ENCODE measurements at places on chromosomes 4 and X. TPM values are rescaled to one million over a fixed set of nuclear protein-coding genes. Genes with fewer than 3 reads are reported as not detected.
A peak's percentile ranks its signal among the peaks of the same experiment; 100 is the strongest.

NEUROG2 gene
- not detected for total RNA-seq

EGF gene
- total RNA-seq = 1.3 TPM

PDE5A gene
- 126 TPM for total RNA-seq

CENPVL1 gene
- not detected for total RNA-seq

IGSF1 gene
- total RNA-seq = 2.0 TPM

HTRA3 gene
- total RNA-seq = 80.5 TPM

STK32B gene
- 5.3 TPM for total RNA-seq

EIF2S3 gene
- total RNA-seq = 139 TPM

CCNB3 gene
- 1.0 TPM for total RNA-seq

- no peak for ATAC-seq
These were observed 66.3 kb downstream of the PTPN13 start for GRCh38 chr4:86660401-86660800.

DNA sequence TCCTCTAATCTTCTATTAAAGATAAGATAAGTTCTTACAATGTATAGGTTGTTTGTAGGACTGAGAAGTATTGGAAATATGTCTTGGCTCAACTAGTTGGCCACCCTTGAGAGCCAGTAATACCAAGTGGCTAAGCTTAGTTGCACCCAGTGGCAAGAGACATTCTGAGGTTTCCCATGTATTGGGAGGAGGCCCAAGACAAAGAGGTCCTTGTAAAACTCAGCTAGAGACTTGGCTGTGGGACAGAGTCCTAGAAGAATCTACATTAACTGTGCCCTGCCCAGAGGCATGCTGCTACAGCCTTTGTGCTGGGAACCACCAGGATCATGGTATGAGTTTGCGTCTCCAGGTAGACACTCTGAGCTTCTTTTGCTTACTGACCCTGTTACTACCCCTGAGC is 41.9 kb upstream of the SLC4A4 start:
- ATAC-seq = no peak

DNA sequence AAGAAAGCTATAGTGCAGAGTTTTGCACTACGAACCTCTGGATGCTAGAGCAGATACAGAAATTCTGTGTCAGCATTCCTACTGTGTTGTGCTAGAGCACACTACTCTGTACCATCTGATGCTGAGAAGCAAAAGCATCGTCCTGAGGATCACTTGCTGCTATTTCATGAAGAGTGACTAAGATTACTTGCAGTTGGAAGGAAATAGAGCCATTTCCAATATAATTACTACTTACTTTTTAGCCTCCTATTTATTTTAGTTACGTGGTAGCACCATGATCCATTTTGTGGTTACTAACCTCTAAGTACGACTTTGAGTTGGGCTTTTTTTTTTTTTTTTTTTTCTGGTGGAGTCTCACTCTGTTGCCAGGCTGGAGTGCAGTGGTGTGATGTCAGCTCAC is 226.7 kb downstream of the PALLD start:
- no peak for ATAC-seq

- no peak for ATAC-seq
These were observed 79.2 kb downstream of the FBXL5 start for GRCh38 chr4:15575966-15576365.

DNA sequence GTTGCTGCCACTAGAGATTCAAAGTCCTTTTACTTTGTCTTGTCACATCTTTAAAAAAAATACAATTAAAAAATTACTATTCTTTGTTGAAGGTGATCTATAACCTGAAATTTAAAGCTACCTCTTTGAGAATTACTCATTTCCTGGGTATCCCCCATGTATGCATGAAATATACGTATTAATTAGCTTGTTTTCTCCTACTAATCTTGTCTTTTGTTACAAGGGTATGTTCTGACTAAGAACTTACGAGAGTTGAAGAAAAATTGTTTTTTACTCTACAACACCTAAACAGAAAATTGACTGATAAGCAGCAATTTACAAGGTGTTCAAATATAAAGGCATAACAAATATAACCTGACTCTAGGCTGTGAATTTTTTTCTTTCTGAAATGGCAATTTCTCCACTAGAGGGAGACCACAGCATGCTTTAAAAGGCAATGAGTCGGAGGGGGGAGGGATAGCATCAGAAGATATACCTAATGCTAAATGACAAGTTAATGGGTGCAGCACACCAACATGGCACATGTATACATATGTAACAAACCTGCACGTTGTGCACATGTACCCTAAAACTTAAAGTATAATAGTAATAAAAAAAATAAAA is 249.6 kb downstream of the OPHN1 start:
- no peak for ATAC-seq

DNA sequence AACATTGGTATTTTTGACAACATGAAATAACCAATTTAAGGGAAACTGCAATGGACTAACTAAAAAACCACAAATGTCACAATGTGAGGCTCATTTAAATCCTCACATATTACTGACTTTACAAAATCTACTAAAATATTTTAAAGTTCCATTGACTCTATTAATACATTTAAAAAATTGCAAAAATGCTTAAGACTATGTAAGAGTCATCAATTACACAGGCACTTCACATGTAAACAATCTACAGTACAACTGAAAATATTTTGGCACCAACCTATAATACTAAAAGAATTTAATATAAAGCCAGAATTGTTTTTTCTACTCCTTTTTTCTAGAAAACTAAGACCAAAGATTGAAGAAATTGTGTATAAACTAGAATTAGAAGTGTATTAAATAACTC is 76.8 kb upstream of the RBMXL3 start:
- ATAC-seq = no peak

DNA sequence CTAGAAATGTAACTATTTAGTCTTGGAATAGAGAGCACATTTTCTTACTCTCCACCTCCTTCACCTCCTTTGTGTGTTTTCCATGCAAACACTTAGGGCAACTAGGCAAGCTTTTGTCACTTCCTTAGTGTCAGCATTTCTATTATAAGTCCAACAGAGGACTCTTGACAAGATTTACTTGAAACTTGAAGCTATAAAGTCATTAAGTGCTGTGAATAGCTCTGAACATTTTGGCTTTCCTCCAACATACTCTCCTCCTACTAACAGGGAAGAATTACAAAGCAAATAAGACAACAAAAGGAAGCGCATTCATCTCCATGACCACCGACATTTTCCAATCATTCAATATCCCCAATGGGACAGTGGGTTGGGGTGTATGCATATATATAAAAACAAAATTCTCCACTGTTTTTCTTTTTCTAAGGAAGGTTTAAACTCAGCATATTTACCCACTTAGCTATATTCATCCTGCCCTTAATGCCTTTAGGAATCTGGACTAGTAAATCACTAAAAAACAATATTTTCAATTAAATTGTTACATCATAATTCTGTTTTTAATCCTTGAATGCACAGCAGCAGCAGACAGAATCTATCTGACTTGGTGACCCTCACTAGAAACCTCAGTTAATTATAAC is 264.6 kb downstream of the SNCA start:
- no peak for ATAC-seq

GRCh38 chr4:11441194-11441556 is 12.5 kb upstream of the HS3ST1 start:
- ATAC-seq = no peak

DNA sequence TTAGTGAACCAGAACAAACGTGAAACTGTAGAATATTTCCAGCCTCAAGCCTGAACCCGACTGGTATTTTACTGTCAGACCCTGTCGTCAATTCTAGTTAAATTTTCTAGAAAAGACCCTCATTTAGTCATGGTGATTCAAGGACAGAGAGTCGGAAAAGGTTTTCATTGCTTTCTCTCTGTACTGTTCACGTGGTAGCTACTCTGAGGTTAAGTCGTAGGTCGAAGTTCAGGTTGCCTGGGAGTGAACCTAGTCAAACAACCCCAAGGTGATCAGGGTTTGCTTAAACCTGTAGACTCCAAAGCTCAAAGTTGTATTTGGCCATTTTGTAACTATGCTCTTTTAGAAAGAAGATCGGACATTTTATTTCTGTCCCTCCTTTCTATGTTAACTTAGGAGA is 283.6 kb downstream of the ARHGAP10 start:
- no peak for ATAC-seq

DNA sequence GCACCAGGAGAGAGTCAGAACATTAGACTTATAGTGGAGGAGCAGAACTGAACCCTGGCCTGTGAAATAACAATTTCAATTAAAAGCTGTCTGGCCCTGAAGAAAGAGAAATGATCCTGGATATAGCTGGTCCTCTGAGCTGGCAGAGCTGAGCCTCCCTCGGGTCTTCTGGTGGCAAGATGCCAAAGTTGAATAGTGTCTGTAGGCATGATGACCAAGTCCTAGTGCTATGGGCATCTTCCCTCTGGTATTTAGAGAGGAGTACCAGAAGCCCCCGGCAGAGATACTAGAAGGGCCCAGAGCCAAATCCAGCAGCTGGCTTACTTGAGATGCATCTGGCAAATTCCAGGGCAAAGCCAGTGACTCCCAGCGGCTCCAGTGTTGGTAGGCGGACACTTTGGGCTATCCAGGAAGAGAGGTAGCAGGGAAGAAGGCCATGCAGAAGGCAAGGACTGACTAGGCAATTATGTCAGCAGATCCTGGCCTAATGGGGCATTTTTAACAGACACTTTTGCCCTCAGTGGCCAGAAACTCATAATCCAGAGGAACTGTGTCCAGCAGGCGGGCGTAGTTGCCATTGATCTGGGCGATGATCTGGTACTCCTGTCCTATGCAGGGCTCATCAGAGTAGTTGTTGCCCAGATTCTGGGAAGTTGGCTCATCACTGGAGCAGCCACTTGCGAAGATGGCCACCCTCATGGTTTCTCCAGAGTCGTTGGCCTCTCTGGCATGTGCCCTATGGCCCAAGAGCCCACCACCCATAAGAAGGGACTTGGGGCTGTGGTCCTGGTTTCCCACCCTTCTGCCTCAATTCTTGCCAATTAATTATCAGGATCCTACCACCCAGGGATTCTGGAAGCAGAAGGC is 17.9 kb downstream of the VSIG4 start:
- no peak for ATAC-seq

DNA sequence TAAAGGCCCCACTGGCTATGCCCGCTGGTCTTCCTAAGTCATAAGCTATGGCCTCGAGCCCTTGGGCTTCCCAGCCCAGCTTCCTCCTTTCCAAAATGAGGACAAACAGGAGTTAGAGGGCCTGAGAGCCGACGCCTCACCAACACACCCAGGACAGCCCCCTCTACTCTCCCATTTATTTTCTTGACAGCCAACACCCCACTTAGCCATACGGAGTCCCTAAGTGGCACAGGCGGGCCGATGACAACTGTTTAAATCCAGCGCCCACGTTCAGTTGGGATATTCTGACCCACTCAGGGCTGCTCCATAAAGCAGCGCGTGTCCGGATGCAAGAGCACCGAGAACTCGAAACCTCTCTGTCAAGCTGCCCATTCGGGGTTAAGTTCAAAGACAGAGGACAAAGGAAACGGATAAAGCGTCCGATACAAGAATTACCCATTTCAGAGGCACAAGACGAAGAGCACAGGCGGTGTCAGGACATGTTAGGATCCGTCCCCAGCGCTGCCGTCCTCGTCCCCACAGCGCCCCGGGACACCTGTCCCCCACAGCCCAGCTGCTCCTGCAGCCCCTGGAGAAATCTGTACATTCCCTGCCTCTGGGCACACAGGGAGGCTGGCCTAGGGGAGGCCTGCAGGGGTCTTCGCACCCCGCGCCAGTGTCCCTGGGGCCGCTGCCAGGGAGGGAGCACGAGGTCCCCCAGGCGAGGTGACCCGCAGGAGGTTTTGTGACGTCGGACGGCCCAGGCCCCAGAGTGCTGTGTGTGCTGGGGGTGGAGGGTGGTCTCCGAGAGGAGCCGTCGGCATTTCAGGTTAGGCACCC is 1.2 kb downstream of the PRKX start:
- no peak for ATAC-seq

- no peak for ATAC-seq
These were observed 79.7 kb downstream of the PDS5A start for GRCh38 chr4:39898015-39898414.

GRCh38 chrX:21985332-21985777 is 44.8 kb downstream of the SMS start:
- peak; percentile 89 for ATAC-seq
